ENCODE measurements at places on chromosomes 5 and 9.

DNA sequence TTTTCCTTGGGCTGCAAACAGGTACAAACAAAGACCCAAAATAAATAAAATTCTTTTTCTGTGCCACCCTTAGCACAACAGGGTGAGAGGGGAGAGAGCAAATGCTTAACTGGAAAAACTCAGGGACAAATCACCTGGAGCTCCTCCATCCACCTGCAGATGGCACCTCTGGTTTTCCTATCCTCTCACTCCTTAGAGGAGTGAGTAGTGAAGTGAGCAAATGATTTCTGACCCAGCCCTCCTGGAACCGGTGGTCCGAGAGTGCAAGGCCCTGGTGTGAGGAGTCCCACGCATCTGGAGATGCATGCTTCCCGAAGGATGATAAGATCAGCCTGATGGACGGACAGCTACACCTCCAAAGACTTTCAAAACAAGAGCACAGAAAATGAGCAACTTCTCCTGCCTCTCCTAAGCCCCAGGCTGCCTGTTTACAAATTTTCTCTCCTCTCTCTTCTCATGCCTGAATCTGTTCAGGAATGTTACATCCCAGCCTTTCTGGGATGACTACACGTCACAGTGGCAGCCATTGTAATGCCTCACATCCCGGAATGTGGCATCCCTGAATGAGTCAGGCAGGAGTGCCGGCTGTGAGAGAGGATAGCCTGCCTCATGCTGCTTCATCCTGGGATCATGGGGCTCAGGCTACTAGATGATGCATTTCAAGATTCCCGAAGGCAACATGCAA lies 86.4 kb downstream of the ADRB2 start:
- DNase-seq = no peak

- no peak for DNase-seq
These were observed 256 bp upstream of the CLINT1 start for GRCh38 chr5:157859227-157859575.

- DNase-seq = no peak
These were observed 91.6 kb downstream of the ZNF462 start for GRCh38 chr9:106954558-106954957.

GRCh38 chr9:33649463-33649862 lies 125.4 kb downstream of the ANKRD18B start:
- no peak for DNase-seq

DNA sequence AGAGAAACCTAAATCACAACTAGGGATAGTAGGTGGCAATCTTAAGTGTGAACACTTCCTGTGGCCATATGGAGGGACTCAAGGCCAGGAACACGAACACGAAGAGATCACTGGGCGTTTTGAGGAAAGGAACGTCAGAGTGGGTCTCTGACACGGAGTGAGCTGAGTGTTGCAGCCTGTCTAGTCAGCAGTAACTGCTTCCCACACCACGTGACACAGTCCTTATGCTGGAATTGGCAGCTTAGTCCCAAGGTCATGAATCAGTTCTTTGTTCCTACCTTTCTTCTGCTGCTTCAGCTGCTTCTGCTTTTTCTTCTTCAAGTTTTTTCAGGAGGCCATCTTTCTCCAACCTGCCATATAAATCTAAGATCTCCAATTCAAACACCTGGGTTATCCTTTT lies 18.2 kb downstream of the SPACA9 start:
- DNase-seq = no peak

- DNase-seq = no peak
These were observed 102.2 kb upstream of the SLCO6A1 start for GRCh38 chr5:102600964-102601363.

GRCh38 chr5:59036274-59036961 lies 453.5 kb downstream of the RAB3C start:
- peak; percentile 22 for DNase-seq

DNA sequence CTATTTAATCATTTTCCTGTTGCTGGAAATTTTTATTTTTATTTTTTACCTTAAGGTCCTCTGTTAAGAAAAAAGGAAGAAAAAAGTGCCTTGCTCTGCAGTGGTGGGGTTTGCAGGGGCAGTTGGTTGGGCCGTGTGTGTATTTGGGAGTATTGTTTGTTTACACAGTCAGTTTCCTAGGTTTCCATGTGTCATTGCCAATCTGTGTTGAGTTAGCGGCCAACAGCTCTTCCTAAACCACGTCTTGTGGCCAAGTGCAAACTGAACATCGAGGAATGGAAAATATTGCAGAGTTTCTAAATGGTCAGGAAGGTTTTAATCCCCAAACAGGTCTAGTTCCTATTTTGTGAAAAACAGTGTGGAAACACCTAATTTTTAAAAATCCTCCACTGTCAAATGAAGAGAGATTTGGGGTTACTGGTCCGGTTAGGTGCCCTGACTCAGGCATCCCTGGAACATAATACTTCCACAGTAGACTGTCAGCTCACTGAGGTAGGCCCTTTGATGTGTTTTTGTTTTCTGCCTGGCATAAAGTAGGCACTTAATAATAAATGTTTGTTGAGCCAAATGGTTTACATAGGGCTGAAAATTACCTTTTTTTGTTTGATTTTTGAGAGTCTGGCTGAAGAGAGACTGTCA lies 37.0 kb downstream of the MAMDC2 start:
- no peak for DNase-seq

DNA sequence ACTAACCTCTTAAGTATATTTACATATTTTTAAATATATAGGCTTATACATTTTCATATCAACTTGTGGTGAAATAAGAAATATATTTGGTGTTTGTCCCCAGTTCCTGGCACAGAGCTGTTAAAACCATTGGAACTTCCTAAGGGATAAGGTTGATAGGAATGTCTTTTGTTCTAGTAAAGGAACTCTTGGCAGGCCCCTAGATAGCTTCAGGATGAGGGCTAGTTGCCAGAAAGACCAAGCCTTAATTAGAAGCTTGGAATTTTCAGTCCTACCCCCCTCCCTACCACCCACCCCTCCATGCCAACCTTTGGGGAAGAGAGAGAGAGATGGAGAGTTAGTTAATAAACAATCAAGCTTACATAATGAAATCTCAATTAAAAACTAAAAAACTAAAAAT lies 638.6 kb upstream of the ACO1 start:
- DNase-seq = no peak

- DNase-seq = no peak
These were observed 20.3 kb upstream of the RIC1 start for GRCh38 chr9:5608298-5609225.

DNA sequence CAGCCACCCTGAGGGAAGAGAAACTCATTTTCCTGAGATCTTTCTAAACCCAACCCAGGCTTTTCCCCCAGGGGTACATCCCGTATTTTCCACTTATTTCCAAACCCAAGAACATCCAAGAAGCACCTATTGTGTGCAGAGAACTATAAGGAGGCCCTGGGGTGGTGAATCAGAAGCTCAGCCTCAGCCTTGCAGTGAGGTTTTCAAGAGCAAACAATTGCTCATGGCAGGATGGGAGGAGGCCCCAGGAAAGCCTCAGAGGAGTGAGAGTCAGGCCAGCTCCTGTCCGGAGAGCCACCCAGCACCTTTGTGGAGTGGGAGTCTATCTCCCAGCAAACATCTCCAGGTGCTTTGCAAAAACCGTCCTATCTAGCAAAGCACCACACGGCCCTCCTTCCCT lies 19.2 kb downstream of the NIPAL4 start:
- no peak for DNase-seq

GRCh38 chr9:6763244-6763643 lies 5.5 kb downstream of the KDM4C start:
- no peak for DNase-seq

- no peak for DNase-seq
These were observed 70.4 kb downstream of the CRB2 start for GRCh38 chr9:123426406-123426805.

GRCh38 chr9:105329719-105330062 lies 85.2 kb downstream of the SLC44A1 start:
- DNase-seq = no peak

GRCh38 chr9:88477300-88477751 lies 57.7 kb upstream of the NXNL2 start:
- DNase-seq = no peak

- DNase-seq = no peak
These were observed 70.2 kb upstream of the IL6ST start for GRCh38 chr5:56064984-56065383.

DNA sequence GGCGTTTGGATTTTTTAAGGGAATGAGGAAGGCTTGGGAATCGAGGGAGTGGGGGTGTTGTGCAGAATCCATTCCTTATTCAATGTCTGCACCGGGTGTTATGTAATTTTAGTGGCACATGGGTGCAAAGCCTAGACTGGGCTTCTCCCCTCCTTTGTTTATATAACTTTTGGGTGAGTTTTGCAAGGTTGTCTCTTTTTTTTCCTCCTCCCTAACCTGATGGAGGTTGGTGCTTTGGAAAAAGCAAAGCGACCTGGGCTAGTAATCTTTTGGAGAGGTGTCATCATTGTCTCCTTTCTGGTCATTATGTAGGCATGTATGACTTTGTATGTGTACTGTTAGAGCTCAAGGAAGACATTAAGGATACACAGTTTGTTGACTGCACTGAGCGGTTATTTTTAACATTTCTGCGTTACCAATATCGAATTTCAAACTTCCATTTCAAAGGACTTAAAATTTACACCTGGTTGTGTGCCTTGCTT lies 3.1 kb downstream of the SMARCA2 start:
- DNase-seq = no peak

DNA sequence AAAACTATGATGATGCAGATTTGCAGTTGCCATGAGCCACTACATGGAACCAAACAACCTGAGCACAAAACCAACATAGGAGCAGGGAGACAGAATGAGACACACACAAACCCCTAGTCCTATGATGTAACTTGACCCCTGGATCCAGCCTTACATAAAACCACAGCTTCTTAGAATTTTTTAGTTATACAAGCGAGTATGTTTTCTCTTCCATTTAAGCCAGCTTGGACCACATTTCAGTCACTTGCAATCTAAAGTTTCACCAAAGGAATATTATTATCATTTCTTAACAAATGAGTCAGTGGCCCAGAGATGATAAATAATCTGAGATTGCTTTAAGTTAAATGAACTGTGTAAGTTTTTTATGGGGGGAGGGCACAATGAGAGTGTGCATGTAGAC lies 6.8 kb downstream of the SPOCK1 start:
- DNase-seq = no peak

DNA sequence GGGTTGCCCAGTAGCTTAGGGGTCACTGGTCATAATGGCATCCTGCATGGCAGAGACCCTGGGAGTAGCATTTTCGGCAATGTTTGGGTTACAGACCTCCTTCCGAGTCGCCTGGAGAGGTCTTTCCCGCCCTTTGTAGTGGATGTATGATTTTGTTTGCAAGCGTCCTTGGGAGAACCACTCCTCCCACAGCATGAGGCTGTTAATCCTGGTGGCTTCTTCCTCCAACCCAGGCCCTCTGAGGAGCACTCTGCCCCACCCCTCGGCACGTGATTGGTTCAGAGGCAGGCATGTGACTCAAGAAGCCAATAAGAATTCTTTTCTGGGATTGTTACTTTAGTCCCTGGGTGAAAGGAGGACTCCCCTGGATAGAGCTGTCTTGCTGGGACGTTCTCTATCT lies 30.2 kb upstream of the GRHPR start:
- DNase-seq = no peak

DNA sequence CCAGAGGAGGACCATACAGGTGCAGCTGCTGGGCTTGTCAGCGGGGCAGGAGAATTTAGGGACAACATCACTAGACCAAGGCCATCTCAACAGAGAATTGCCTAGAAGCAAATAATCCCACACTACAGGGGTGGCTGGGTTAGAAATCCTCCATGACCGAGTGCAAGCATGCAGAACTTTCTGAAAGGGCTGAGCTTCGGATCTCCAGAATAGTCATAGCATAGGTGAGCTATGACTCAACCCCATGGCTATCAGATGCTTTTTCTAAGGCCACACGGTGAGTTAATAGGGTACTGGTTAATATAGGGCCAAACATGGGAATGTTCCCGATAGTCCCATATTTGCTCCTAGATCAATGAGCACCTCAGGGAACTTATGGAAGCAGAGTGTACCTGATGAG lies 4.2 kb downstream of the KCNIP1 start:
- no peak for DNase-seq

DNA sequence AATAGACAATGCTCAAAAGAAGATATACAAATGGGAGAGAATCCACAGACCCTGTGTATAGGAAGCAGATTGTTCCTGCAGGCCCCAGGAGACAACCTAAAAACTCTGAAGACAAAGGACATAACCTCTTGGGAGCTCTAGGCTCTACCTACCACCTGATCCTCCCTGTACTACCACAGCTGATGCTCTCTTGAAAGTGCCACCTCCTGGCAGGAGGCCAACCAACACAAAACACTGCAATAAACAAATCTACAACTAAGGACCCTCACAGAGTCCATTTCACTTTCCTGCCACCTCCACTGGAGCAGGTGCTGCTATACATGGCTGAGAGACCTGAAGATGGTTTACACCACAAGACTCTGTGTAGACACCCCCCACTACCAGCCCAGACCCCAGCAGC lies 49.0 kb downstream of the STARD4 start:
- DNase-seq = no peak

GRCh38 chr9:110486218-110486617 lies 93.3 kb downstream of the SVEP1 start:
- DNase-seq = no peak

DNA sequence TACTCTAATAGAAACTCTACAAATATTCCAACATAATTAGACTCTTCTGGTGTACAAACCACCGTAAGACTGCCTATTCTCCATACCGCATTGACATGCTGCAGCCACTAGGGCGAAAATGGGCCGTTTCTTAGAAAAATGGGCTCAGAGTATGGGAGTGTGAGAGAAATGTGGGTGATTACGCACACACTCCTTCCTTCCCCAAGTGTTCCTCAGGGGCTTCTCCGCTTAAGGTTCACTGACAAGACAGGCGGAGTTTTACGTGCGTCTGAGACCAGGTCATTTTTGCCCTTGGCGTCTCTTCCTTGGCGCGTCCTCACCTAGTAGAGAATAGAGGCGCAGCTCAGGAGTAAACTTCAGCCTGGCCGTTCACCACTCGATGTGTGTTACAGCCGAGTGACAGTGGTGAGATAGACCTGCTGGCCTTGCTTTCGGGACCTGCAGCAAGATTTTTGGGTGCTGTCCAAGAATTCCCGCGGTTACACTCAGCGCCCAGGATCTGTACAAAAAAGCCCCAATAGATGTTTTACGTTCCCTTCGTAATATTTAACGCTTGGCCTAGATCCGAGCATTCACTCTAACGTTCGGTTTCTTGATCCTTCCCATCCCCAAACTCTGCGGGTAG lies 1.8 kb upstream of the NTRK2 start:
- DNase-seq = no peak
